ENCODE measurements at places on chromosomes 7 and 10.

DNA sequence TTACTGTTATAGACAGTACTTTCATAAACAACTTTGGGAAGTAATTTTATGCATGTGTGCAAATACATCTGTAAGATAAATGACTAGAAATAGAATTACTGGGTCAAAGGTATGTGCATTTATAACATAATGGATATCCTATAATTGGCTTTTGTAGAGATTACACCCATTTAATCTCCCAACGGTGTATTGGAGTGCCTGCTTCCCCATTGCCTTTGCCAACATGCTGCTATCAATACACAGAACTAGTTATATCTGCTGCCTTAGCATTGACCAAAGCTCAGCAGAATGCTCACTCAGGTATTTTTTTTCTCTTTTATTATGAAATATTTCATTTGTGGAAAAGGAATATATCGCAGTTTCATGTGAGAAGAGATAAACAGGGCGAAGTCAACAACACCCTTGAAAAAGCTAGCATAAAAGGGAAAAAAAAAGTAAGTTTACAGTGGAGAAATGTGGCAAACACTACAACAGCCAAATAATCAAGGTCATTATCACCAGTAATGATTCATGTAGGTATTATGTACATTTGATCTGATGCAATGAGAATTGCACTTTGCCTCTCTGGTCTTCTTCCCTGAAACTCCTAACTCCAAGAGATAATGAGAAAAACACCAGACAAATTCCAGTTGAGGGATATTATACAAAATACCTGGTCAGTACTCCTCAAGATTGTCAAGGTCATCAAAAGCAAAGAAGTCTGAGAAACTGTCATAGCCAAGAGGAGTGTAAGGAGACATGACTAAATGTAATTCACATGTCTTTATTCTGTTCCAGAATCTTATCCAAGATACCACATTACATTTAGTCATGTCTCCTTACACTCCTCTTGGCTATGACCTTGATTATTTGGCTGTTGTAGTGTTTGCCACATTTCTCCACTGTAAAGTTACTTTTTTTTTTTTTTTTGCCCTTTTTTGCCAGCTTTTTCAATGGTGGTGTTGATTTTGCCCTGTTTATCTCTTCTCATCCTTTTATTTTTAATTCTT, 36.8 kb downstream of the MARCHF5 start:
- no peak overlapping the region for H3K27ac ChIP-seq
- no peak for DNase-seq
- H3K4me1 ChIP-seq, result peaks cover 8% of the 10 kb centered on the region
- no peaks in the 10 kb centered on the region for H3K27me3 ChIP-seq
- no peak overlapping the region for H3K4me3 ChIP-seq

- H3K27me3 ChIP-seq, result no peaks in the 10 kb centered on the region
- no peak for DNase-seq
- no peak overlapping the region for H3K4me3 ChIP-seq
- H3K4me1 ChIP-seq, result peaks cover 10% of the 10 kb centered on the region
- H3K27ac ChIP-seq, result no peak overlapping the region
- H3K36me3 ChIP-seq, result peaks cover 45% of the 10 kb centered on the region
Observed at GRCh38 chr7:66379542-66380160, 174.5 kb downstream of the TPST1 start.

DNA sequence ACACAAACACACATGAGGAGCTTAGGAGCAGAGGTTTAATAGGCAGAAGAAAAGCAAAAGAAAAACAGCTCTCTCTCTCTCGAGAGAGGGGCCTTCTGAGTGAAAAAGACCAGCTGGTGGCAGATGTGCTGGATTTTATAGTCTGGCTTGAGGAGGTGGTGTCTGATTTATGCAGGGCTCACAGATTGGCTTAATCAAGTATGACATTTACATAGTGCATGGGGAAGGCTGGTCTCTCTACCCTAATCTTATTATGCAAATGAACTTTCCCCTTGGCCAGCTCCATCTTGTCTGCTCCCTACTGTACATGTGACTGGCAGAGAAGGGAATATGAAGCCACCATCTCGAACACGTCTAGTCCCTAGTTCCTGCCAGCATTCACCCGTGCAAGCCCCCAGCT, 219.5 kb upstream of the ZNF804B start:
- H3K36me3 ChIP-seq, result no peaks in the 10 kb centered on the region
- no peaks in the 10 kb centered on the region for H3K4me1 ChIP-seq
- H3K27ac ChIP-seq, result no peak overlapping the region
- H3K27me3 ChIP-seq, result no peaks in the 10 kb centered on the region

DNA sequence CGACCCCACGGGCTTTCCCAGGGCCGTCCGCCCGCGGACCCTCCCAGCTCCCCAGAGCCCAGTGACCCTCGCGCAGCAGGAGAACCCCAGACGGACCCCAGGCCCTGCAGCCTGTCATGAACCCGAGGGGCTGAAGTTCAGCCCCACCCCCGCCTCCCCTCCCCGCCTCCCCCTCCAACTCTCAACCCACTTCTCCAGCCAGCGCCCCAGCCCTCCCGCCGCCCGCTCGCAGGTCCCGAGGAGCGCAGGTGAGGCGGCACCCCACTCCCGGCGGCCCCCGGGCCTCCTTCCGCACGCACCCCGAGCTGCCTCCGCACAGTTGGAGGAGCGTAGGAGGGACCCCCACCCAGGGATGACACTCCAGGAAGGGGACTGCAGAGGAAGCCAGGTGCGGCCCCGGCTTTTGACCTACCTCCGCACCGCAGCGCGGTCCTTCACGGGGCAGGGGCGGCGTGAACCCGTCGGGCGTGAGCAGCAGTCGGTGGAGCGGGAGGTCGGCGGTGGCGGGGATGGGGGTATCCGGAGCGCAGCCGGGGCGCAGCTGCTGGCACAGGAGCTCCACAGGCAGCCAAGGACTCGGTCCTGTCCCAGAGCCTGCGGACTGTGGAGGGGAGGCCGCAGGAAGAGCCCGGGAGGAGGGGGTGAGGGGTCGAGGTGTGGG, at the start of gene TMEM176A:
Gene TMEM176A (plus strand): TSS at position 189 of the 661 bp plus-strand sequence. CDS start 782 bp downstream, outside the sequence.
- H3K27ac ChIP-seq, result no peak within 1 kb of the TSS
- H3K36me3 ChIP-seq, result no peaks in the 10 kb centered on the region
- DNase-seq, result no peak
- peaks cover 64% of the 10 kb centered on the region for H3K27me3 ChIP-seq
